ENCODE measurements at places on chromosomes 13 and 19.

DNA sequence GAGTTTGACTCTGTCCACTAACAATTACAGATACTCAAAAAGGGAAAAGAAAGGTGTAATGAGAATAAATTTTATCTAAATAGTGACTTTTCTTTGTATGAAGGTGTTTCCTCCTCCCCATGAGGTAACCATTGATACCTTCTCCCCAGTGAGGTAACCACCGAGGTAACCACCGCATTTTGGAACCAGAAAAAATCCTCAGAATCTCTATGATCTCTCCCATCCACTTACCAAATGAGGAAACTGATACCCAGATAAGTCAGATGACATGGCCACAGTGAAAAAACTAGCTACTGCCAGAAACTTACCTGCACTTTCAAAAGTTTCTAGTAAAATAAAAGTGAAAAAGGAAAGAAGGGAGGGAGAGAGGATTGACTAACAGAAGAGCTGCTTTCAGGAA lies 124.0 kb upstream of the FNDC3A start:
- no peak for DNase-seq

- no peak for DNase-seq
Measured at GRCh38 chr13:30154931-30155330, 152.4 kb downstream of the KATNAL1 start.

DNA sequence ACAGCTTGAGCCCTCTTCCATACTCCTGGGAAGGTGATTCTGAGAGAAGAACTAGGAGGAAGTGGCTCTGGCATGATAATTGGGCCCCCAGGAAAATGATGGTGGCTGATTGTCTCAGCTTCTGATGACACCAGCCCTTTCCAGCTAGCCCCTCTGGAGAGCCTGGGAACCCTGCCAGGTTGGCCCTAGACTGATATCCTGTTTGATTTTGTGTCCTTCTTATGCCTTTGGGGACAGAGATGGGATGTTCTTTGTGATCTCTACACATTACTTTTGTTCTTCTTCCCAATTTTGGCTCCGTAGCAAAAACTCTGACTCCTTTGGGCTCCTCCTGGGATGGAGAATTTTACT lies 39.7 kb downstream of the ERICH6B start:
- no peak for DNase-seq

DNA sequence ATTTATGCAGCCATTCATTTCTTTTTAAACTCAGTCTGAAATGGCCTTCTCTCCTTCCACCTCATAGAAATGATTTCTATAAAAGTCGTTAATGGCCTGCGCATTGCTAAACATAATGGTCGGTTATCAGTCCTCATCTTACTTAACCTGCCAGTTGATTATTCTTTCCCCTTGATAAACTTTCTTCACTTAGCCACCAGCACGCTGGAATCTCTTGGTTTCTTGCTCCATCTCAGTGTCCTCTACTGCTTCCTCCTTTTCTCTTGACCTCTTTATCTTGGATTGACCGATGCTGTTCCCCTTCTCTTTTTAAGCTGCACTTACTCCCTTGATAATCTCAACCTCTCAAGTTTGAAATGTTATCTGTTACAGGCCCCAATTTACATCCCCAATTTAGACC lies 12.2 kb upstream of the CLC start:
- no peak for DNase-seq

DNA sequence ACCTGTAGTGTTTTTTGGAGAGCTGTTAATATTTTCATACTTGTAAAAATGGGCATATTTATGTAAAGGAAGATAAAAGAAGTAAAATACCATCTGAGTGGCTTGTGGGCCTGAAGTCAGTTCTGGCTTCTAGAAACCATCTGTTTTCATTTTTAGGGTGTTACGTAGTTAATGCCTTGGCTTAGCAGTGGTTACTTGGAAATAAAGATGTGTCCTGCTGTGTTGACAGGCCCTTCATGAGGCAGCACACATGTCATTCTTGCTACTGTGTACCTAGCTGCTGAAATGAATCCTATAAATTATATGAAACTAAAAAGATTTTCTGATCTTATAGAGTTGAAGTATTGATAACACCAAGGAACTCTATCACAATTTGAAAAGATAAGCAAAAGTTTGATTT lies 16.0 kb downstream of the ILF3 start:
- no peak for DNase-seq

- no peak for DNase-seq
Measured at GRCh38 chr19:55390461-55390880, 4.7 kb downstream of the RPL28 start.

GRCh38 chr13:20428666-20429644 lies 96.7 kb downstream of the CRYL1 start:
- DNase-seq = no peak

Data from stimulated activated CD4-positive, alpha-beta T cell treated with anti-CD3 and anti-CD28 coated beads, Interleukin-4, amount 100 ng/mL, for 48 hours (primary cell).